Aorta (tissue), 5 donors: ENCODE measurements at places on chromosomes 1 and 21. TPM values are rescaled to one million over a fixed set of nuclear protein-coding genes. Genes with fewer than 3 reads are reported as not detected.

Gene CLCNKB
- total RNA-seq, result not detected

Gene TMEM125
- total RNA-seq, result not detected

Gene CAPN8
- total RNA-seq, result 0.45 TPM

Gene SCAF4
- 33.9 TPM for total RNA-seq

Gene NBPF4
- 0.19 TPM for total RNA-seq

Gene PLEKHN1
- 0.52 TPM for total RNA-seq

Gene S100A7A
- total RNA-seq, result not detected

Gene CD48
- 3.6 TPM for total RNA-seq
